ENCODE measurements at places on chromosomes 4 and X. TPM values are rescaled to one million over a fixed set of nuclear protein-coding genes. Genes with fewer than 3 reads are reported as not detected.

Gene NLGN4X
- total RNA-seq = 0.04 TPM

Gene MMRN1
- not detected for total RNA-seq

Gene ABLIM2
- total RNA-seq = 0.85 TPM

Gene PPARGC1A
- not detected for total RNA-seq

Gene PHOX2B
- total RNA-seq = not detected

Gene ZDHHC15
- not detected for total RNA-seq

Gene CT45A2
- total RNA-seq = not detected

Gene GLOD5
- total RNA-seq = not detected

Gene AMTN
- total RNA-seq = not detected

DNA sequence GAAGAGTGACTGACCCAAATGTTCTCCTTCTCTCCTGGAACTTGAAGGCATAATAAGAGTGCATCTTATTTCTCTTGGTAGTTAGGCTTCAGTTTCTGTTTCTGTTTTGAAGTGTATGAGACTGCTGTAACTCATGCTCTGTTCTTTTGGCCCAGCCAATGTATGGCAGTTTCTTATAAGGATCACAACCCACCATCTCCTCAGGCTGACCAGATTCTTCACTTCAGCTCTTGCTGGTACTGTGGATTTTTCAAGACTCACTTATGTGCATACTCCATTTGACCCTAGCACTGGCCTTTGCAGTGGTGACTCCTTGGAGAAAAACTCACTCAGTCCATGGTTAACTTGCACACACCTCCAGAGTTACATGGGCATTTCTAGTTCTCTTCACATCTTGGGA lies 9.6 kb upstream of the YTHDC1 start:
- DNase-seq = no peak

GRCh38 chr4:37481547-37482122 lies 204.5 kb downstream of the RELL1 start:
- no peak for DNase-seq

- DNase-seq = peak; percentile 0
Measured at GRCh38 chrX:86806786-86807185, 658.5 kb downstream of the DACH2 start.

DNA sequence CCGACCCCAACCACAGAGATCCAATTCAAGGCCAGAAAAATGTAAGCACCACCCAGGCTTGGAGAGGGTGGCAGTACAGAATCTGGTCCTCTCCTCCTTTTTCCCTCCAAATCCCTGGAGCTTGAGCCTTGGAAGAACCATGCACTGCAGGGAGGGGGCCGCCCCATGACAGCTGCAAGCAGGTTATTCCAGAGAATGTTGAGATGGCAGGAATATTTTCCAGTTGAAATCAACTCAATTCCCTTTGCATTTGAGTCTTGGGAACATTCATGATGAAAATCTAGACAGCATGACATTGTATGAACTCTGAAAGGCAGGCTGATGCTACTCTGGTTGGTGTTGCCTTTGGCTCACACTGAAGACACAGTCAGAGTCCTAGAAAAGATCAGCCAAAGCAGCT lies 386.6 kb upstream of the FGF16 start:
- DNase-seq = no peak

GRCh38 chr4:101183221-101183620 lies 164.1 kb downstream of the PPP3CA start:
- no peak for DNase-seq

DNA sequence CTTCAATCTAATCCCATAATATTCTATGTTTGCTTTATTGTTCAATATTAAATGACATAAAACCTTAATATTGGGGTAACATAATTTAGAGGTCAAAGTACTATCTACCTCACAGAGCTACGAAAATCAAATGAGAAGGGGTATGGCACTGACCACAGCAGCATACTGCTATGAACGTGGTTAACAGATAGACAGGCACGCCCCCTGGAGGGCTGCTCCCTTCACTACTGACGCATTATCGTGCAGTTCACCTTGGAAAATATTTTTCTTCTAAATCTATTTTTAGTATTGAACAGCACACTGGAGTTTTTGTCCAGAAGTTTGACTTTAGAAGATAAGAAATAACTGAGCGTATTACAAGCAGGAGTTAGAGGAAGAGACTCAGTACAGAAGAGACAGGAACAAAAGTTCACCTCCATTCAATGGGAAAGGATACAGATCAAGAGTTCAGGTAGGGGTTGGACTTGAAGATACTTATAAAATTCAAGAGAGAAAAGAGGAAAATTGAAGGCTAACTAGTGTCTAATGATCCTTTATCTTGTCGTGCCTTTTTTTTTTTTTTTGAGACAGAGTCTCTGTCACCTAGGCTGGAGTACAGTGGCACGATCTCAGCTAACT lies 22.7 kb downstream of the MAP9 start:
- DNase-seq = no peak

GRCh38 chr4:105992641-105993305 lies 97.5 kb downstream of the NPNT start:
- peak; percentile 37 for DNase-seq

DNA sequence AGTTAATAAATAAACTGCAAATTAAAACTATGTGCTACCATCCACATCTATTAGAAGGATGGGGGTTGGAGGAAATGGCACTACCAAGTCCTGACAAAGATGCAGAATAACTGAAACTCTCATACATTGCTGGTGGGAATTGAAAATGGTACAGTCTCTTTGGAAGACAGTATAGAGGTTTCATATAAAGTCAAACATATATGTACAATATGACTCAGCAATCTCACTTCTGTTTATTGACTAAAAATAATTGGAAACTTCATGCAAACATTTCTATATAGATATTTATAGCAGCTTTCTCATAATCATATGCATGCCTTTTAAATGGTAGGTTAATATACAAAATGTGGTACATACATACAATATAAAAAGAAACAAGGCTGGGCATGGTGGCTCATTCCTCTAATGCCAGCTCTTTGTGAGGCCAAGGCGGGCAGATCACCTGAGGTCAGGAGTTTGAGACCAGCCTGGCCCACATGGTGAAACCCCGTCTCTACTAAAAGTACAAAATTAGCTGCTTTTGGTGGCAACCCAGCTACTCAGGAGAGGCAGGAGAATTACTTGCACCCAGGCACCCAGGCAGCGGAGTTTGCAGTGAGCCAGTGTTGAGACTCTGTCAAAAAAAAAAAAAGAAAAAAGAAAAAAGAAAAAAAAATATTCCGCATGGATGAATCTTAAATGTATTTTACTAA lies 225.0 kb upstream of the CXXC4 start:
- DNase-seq = no peak

DNA sequence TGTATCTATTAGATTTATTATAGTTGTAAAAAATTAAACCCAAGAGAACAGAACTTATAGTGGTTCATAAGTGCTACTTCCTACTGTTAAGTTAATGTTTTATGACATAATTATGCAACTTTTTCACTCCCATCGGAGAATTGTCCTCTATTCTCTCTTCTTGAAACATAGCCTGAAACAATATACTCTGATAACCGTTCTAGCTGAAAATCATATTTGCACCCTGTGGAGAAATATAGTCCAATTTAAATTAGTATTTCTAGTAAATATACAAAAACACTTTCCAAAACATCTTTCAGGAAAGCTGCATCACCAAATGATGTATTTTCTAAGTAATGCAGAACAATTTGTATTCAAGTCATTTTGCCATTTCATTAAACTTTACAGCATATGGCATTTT lies 586.4 kb downstream of the PRR32 start:
- DNase-seq = no peak

- no peak for DNase-seq
Measured at GRCh38 chr4:24914460-24914859, 1.6 kb upstream of the CCDC149 start.

- no peak for DNase-seq
Measured at GRCh38 chrX:1385253-1386223, 6.4 kb downstream of the SLC25A6 start.

GRCh38 chrX:70289168-70289792 lies 447 bp downstream of the PDZD11 start:
- DNase-seq = peak; percentile 8

- no peak for DNase-seq
Measured at GRCh38 chr4:98509721-98510120, 148.7 kb downstream of the TSPAN5 start.

DNA sequence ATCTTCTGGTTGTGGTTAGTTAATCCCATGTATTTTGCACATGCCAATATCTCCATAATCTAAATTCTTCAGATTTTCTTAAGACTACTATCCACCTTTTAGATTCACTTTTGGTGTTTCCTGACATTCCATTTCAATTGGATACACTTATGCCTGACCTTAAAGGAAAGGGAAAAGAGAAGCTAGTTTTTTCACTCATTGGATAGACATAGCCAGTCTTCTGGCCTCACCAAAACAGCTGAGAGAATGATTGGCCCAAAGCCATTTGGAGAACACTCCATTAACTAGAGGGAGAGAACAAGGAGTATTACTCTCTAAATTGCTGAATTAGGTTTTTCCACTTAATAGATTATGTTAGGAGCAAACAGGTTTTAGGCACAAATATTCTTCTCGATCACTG lies 4.0 kb downstream of the PRPS1 start:
- DNase-seq = no peak

GRCh38 chrX:69151866-69152284 lies 13.4 kb downstream of the PJA1 start:
- no peak for DNase-seq

Data from foreskin keratinocyte (primary cell).